ENCODE measurements at places on chromosomes 6 and 20. TPM values are rescaled to one million over a fixed set of nuclear protein-coding genes. Genes with fewer than 3 reads are reported as not detected.
A peak's percentile ranks its signal among the peaks of the same experiment; 100 is the strongest.

DNA sequence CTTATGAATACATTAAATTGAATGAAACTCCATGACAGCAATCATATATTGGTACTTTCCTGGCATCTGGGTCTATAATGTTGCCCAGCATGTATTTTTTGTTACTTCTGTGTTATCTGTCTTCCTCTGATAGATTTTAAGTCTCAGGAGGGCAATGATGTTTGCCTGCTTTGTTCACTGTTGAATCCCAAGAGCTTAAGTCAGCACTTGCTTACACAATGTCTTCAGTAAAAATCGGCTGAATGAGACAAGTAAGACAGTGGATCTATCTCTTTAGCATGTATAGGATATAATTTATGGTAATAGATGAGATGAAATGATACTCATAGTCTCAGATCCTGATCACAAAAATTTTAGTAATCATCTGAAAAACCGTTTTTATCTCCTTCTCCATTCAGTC lies 1034.9 kb upstream of the EPHA7 start:
- no peaks in the 10 kb centered on the region for H3K27me3 ChIP-seq
- no peaks in the 10 kb centered on the region for H3K36me3 ChIP-seq
- no peak for DNase-seq
- no peak overlapping the region for H3K4me3 ChIP-seq

GRCh38 chr6:24606200-24606930 lies 39.6 kb downstream of the KIAA0319 start:
- no peak overlapping the region for H3K4me3 ChIP-seq
- no peaks in the 10 kb centered on the region for H3K36me3 ChIP-seq
- no peak for DNase-seq
- no peak overlapping the region for H3K27ac ChIP-seq
- H3K27me3 ChIP-seq = no peaks in the 10 kb centered on the region

- H3K36me3 ChIP-seq = no peaks in the 10 kb centered on the region
- DNase-seq = no peak
- no peak overlapping the region for H3K4me3 ChIP-seq
- no peak overlapping the region for H3K27ac ChIP-seq
- no peaks in the 10 kb centered on the region for H3K4me1 ChIP-seq
Observed at GRCh38 chr6:136880748-136881460, 41.2 kb upstream of the SLC35D3 start.

The NOX3 gene
- polyA plus RNA-seq = not detected

GRCh38 chr6:78526432-78526831 lies 340.9 kb upstream of the IRAK1BP1 start:
- no peak for DNase-seq
- no peak overlapping the region for H3K27ac ChIP-seq
- no peaks in the 10 kb centered on the region for H3K4me1 ChIP-seq
- no peaks in the 10 kb centered on the region for H3K36me3 ChIP-seq
- H3K27me3 ChIP-seq = no peaks in the 10 kb centered on the region
- no peak overlapping the region for H3K4me3 ChIP-seq

The MACROD2 gene
- polyA plus RNA-seq = 1.0 TPM

DNA sequence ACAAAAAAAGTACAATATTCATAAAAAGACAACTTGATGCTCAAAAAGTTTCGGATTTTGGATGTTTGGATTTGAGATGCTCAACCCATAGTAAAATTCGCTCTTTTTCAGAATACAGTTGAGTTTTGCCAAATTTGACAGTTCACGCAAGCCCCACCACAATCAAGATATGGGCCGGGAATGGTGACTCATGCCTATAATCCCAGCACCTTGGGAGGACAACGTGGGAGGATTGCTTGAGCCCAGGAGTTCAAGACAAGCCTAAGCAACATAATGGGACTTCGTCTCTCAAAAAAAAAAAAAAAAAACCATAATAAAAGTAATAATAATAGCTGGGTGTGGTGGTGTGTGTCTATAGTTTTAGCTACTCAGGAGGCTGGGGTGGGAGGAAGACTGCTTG lies 51.3 kb downstream of the PHF20 start:
- H3K4me1 ChIP-seq = peaks cover 17% of the 10 kb centered on the region
- peaks cover 5% of the 10 kb centered on the region for H3K36me3 ChIP-seq
- no peaks in the 10 kb centered on the region for H3K27me3 ChIP-seq
- DNase-seq = no peak
- no peak overlapping the region for H3K27ac ChIP-seq
- no peak overlapping the region for H3K4me3 ChIP-seq

DNA sequence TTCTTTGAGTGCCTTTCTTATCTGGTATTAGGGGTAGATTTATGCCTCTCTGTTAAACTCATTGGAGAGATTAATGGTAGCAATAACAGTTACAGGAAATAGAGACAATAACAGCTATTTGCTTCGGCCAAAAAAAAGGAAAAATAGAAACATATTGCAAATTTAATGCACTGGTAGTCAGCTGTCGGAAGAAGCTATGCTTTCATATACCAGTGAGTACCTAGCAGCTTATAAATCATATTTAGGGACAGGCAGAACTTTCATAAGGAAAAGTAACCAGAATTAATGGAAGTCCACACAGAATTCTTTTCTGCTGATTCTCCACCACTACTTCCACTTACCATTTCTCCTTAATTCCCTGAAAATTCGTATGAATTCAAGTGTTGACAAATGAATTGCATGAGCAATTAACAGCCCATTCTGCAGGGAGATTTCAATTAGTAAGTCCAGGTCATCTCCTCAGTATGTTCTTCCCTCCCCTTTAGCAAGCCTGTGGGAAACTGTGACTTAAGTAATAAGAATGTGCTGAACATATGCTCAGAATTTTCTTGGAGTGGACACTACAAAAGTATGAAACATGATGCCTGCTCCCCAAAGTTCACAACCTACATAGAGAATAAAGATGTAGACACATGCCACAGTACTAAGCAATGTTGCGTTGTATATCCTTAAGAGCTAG lies 196.7 kb upstream of the KCNQ5 start:
- no peak overlapping the region for H3K27ac ChIP-seq
- H3K4me3 ChIP-seq = no peak overlapping the region
- no peak for DNase-seq
- no peaks in the 10 kb centered on the region for H3K27me3 ChIP-seq

The POU3F2 gene
- not detected for polyA plus RNA-seq

The ADA gene
- polyA plus RNA-seq = 6.4 TPM

GRCh38 chr6:84568971-84569370 lies 195.4 kb downstream of the TBX18 start:
- H3K27me3 ChIP-seq = no peaks in the 10 kb centered on the region
- H3K4me3 ChIP-seq = no peak overlapping the region
- no peaks in the 10 kb centered on the region for H3K36me3 ChIP-seq
- no peak for DNase-seq
- no peak overlapping the region for H3K27ac ChIP-seq
- H3K4me1 ChIP-seq = no peaks in the 10 kb centered on the region

The ULBP3 gene
- polyA plus RNA-seq = 3.6 TPM

DNA sequence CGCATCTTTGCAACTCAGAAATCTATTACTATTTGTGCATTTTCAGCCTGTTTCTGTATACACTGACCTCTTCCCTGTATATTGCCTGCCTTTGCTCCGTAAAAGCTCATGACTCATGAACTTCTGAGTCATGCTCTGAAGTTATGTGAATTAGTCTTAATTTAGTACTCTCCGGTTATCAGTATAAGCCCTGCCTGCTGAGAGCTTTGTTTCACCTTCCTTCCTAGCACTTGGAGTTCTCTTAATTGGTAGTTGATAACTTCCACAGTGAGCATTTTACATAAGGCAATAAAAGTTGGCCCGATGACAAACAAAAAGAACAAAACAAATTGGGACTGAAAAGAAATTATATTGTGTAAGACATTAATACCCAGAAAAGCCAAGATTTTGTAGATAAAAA lies 231.4 kb downstream of the GJA1 start:
- H3K4me3 ChIP-seq = no peak overlapping the region
- peak overlapping the region; percentile 58 for H3K27ac ChIP-seq
- DNase-seq = no peak
- no peaks in the 10 kb centered on the region for H3K36me3 ChIP-seq

- no peaks in the 10 kb centered on the region for H3K27me3 ChIP-seq
- H3K36me3 ChIP-seq = no peaks in the 10 kb centered on the region
- no peak overlapping the region for H3K4me3 ChIP-seq
- no peak for DNase-seq
- peaks cover 3% of the 10 kb centered on the region for H3K4me1 ChIP-seq
Observed at GRCh38 chr6:81814370-81815076, 62.0 kb upstream of the TENT5A start.

DNA sequence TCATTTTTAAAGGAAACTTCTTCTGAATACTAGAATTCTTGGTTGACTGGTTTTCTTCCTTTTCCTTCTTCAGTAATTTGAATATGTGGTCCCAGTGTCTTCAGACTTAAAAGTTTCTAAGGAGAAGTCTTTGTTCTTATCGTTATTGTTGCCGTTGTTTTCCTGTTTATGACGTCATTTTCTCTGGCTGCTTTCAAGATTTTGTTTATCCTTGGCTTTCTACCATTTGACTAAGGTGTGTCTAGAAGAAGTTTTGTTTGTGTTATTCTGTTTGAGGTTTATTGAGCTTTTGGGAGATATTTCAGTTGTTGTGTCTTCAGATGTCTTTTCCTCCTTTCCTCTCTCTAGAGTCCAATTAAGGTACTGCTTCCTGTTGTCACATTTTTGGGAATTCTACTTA lies 24.5 kb downstream of the CDYL start:
- H3K36me3 ChIP-seq = no peaks in the 10 kb centered on the region
- no peak overlapping the region for H3K27ac ChIP-seq
- no peak overlapping the region for H3K4me3 ChIP-seq
- DNase-seq = no peak
- no peaks in the 10 kb centered on the region for H3K27me3 ChIP-seq

The GNMT gene
- 1.9 TPM for polyA plus RNA-seq

GRCh38 chr6:6582131-6582530 lies 6.4 kb upstream of the LY86 start:
- no peak overlapping the region for H3K27ac ChIP-seq
- H3K36me3 ChIP-seq = no peaks in the 10 kb centered on the region
- no peak for DNase-seq
- no peaks in the 10 kb centered on the region for H3K4me1 ChIP-seq

DNA sequence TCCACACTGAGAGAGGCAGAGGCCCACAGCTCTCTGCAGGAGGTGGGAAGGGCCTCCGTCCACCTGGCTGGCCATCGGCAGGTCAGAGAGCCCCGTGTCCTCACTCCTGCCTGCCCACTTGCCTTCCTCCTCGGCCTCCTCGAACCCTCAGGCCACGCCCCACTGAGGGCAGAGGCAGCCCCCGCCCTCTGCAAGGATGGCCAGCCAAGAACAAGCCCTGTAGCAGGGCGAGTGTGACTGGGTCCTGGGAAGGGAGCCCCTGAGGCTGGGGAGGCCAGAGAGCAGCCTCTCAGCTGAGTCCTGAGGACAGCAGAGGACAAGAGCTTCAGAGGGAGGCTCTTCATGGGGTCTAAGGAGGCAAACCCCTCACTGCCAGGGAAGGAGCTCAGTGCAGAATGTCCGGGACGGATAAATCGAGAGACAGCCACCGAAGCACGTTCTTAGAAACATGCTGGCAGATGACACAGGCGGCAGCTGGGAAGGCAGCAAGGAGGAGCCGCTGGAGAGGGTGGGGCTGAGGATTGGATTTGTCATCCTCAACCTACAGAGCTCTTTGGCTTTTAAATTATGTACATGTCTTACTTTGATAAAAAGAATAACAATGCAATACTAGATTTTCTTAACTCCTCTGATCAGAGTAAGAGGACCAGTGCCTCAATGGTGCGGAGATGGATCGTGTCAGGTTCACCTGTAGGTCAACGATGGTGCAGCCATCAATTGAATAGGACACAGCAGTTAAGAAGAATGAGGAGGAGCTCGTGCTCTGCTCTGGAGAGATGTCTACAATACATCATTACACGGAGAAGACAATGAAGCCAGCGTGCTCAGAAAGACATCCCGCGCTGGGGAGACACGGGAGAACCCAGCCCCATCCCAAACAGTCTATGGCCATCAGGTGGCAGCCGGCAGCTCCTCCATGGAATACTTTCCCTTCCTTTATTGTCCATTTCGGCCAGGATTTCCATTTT lies 53.0 kb downstream of the GNAS-AS1 start:
- no peak overlapping the region for H3K27ac ChIP-seq
- H3K36me3 ChIP-seq = no peaks in the 10 kb centered on the region
- H3K4me3 ChIP-seq = no peak overlapping the region
- H3K4me1 ChIP-seq = no peaks in the 10 kb centered on the region

The PLA2G7 gene
- polyA plus RNA-seq = not detected

GRCh38 chr6:37502703-37503291 lies 3.1 kb upstream of the CCDC167 start:
- no peaks in the 10 kb centered on the region for H3K4me1 ChIP-seq
- no peaks in the 10 kb centered on the region for H3K36me3 ChIP-seq
- DNase-seq = no peak
- no peaks in the 10 kb centered on the region for H3K27me3 ChIP-seq
- H3K27ac ChIP-seq = no peak overlapping the region

The HLA-DQB1 gene
- polyA plus RNA-seq = 28.9 TPM

The GPX5 gene
- polyA plus RNA-seq = not detected

All from heart left ventricle (tissue), 16 donors.